ENCODE measurements at places on chromosomes 13 and 19.

GRCh38 chr13:81682081-81682630 is 1341.2 kb upstream of the SPRY2 start:
- DNase-seq, result no peak

GRCh38 chr13:94359875-94360274 is 119.6 kb downstream of the DCT start:
- no peak for DNase-seq

DNA sequence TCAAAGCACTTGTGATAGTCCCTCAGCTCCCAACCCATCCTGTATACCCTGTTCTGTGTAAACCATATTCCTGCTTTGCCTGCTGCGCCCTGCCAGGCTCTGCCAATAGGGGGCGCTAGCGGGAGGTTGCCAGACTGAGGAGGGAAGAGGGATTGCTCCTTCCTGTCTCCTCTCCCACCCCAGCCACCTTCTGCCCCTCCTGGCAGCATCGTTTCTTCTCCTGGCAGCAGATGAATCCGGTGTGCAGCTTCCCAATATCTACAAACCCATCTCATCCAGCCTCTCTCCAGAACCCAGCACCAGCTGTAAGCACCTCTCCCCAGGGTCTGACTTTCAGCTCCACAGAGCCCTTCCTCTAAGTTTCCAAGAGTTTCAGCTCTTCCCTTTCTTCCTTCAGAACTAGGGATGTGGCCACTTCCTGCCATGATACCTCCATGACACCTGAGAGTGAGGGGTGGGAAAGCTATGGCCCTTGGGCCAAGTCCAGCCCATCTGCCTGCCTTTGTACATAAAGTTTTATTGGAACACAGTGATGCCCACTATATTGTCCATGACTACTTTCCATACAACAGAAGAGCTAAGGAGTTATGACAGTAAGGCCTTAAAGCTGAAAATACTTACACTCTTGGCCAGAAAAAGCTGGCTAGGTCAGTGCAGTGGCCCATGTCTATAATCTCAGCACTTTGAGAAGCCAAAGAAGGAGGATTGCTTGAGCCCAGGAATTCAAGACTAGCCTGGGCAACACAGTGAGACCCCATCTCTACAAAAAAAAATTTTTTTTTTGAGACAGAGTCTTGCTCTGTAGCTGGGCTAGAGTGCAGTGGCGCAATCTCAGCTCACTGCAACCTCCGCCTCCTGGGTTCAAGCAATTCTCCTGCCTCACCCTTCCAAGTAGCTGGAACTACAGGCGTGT is 34.5 kb upstream of the ATP1A3 start:
- DNase-seq, result no peak

DNA sequence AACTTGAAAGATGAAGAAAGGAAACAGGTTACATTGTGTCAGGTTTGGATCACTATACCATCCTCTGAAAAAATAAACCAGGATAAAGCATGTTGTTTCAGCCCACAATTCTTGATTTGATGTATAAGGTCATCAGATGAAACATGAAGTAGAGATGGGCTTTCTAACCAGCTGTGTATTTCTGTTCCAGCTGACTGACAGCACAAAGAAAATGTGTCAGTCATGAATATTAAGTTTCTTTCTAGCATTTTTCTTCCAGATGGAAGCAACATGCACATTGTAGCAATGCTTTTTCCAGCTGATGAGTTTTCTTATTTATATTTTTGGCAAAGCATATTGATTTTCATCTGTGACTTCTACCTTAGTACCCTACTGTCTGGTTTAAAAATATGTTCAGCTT is 199.6 kb downstream of the OXGR1 start:
- no peak for DNase-seq

GRCh38 chr19:51783372-51783771 is 11.6 kb upstream of the FPR3 start:
- DNase-seq, result no peak

DNA sequence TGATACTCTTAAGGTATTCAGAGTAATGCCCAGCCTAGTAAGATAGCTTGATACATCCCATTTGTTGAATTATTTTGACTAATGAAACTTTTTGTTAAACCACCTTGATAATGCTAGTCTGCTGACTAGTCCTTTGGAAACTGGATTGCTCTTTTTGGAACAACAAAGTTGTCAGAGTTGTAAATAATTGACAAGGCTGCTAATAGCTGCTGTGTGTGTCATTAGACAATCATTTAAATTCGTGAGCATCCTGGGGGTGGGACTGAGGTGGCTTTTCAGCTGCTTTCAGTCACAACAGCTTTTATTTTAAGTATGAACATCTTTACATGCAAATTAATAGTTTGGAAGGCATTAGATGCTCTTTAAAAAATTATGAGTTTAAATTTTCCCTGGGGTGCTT is 153.5 kb downstream of the HS6ST3 start:
- no peak for DNase-seq

DNA sequence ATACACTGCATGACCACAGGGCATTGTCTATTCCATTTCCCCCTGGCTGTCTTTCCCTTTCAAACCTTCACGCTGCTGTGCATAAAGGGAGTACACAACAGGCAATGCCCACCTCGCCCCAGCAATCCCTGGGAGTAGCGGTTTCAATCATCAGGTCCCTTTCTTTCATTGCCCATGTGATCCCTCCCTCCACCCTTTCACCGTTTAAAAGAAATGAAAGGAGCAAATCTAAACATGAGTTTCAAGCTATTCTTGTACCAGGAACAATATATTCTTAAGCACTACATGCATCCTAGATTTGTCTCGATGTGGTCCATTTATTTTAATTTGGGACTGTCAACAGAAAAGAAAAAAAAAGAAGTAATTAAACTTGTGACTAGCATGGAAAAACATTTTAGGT is 123.4 kb upstream of the ARGLU1 start:
- DNase-seq, result no peak

DNA sequence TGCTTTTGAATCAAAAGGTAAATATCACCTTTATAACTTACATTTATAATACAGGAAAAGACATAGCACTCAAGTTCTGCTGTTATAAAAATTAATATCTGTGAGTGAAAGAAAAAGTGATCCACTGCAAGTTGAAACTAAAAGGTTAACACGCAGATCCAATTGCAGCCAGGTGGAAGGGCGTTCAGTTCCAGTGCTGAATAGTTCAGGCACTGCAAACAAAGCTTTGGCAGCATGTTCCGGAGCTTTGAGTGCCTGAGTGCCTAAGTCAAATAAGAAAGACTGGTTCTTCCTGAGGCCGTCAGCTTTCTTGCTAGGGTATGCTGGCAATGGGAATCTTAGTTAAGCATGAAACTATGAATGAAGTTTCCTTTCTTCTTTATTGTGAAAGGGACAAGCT is 200.3 kb downstream of the LMO7 start:
- no peak for DNase-seq

DNA sequence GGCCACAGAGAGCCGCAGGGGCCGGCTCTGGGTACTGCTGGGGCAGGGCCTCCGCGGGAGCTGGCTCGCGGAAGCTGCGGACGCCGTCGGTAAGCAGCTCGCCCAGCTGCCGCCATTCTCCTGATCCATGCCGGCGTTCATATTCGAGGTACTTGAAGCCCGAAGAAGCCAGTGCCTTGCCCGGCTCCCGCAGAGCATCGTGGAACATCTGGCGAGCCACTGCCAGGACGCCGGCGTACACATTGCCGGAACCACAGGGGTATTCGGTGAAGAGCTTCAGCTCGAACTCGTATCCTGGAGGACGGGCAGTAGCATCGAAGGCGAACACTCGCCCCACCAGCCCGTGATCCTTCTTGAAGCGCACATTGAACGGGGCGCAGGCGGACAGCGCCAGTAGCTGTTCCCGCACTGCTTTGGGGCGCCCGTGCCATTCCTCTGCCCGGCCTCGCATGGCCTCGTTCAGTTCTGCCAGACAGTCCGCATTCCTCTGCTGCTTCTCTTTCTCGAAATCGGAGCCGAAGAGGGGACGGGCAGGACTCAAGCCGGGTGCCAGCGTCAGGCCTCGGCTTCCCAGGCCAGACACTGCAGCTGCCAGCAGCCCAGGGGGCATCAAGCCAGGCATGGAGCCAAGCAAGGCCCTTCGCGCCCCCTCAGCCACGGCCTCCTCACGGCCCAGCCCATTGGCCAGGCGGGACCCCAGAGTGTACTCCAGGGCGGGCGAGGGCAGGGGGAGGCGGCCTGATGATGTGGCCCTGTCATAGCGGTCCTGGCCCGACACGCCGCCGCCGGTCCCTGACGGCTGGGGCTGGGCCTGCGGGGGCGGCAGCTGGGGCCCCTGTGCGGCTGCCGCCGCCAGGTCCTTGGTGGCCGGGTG is 1.0 kb downstream of the IRF2BP1 start:
- DNase-seq, result no peak

GRCh38 chr19:17840019-17840418 is 7.8 kb downstream of the JAK3 start:
- DNase-seq, result no peak

DNA sequence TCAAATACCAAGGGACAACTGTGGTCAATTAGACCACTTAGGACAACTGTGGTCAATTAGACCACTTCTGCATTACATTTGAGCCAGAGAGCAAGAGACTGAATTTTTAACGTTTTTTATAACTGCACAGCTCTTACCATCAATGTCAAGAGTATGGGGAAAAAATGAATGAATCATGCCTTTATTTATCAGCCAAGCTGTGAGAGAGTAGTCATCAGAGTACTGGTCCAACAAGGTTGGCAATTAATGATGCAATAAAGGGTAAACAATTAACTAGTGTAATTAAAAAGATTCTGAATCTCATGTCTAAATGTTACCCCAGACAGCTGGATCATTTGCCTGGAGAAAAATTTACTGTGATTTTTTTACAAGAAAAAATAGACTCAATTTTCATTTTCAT is 381.1 kb downstream of the LIG4 start:
- no peak for DNase-seq

- DNase-seq, result no peak
These were observed 22.3 kb upstream of the LAMP1 start for GRCh38 chr13:113274721-113275120.

DNA sequence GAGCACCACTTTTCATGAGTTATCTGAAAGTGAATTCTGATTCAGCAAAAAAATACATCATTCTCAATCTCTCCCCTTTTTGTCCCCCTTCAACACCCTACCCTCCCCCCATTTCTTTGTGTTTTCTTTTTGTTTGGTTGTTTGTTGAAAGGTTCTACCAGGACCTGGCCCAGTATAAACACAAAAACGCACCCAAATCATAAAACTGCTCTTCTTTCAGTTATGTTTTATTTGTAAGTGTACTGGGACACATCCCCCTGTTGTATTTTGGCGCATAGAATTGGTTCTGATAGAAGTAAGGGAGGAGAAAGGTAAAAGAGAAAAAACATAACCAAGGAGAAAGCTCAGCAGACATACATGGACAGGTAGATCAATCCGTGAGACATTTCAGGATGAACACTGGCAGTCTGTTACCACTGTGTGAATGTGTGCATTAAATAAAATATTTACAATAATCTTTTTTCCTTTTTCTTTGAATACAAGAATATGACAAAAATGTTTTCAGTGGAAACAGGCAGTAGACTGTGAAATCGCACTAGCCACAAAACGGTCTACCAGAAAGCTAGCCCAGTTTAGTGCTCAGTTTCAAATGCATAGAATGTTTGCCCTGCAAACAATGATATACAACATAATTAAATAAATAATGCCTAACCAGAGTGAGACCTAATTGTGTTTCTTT is 4.2 kb downstream of the POU4F1 start:
- no peak for DNase-seq

GRCh38 chr13:21075379-21076249 is 14.2 kb upstream of the LATS2 start:
- no peak for DNase-seq

- no peak for DNase-seq
These were observed 28.4 kb downstream of the MCF2L start for GRCh38 chr13:112997188-112998130.

- no peak for DNase-seq
These were observed 9.1 kb downstream of the LRFN3 start for GRCh38 chr19:35945121-35945790.

DNA sequence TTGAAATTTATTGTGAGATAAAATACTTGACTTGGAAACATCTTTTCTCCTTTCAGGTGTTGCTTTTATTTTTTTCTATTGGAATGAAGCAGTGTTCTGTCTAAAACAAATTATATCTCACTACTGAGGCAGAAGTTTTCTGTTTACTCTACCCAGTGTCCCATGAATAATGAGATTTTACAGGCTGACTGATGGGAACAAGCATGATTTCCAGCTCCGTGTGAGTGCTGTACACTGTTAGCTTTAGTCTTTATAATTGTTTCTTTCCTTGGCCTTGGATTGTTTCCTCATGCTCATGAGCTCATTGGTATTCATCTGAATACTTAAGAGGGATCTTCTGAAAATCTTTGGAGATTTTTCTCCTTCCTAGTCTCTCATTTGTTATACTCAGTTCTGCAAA is 2049.5 kb upstream of the PRR20A start:
- no peak for DNase-seq

DNA sequence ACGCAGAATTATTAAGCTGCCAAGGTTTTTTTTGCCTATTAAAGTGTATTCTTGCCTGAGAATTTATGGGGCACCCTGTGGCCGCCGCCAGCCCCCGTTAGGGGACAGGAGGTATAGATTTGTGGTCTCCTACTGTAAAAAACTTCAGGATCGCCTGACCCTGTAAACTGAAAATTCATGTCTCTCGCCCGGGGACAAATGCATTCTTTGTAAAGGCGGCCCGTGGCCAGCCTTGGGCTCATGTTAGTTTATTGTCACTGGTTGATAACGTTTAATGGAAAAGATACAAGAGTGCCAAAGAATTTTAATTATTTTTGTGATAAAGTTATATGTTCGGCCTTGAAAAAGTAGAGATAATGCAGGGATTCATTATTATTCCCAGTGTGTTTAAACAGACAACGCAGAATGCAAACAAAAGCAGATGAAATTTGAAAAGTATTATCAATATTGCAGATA is 141.7 kb downstream of the URI1 start:
- DNase-seq, result no peak

DNA sequence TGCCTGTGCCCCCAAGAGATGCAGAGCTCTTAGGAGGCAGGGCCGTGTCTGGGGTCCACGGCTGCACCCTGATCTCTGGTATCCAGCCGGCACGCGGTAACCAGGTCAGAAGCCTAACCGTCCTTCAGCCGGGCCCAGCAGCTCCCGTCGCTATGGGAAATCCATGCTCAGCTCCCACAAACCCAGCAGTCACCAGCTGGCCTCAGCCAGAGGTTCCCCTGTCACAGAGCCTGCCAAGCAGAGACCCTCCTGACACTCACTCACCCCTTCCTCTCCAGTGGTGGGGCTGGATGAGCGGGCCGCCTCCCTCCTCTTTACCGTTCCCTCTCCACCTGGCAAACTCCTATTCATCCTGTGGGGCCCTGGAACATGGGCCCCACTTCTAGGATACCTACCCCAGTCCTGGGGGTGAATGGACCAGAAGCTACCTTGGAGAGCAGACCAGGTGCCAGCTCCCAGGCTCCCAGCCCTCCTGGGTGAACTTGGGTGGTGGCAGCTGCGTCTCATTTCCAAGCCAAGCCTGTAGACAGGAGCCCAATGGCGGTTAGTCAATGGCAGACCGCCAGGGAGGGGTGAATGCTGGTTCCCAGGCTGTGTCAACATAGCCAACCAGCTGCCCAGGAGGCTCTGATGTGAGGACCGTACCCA is 21.4 kb upstream of the TCF3 start:
- DNase-seq, result no peak

GRCh38 chr13:99948907-99949678 is 22.5 kb downstream of the ZIC5 start:
- no peak for DNase-seq

- no peak for DNase-seq
These were observed 3.1 kb downstream of the TSC22D1 start for GRCh38 chr13:44573071-44573470.

Data from esophagus squamous epithelium (tissue), 5 donors.